ENCODE measurements at places on chromosomes 4 and X. TPM values are rescaled to one million over a fixed set of nuclear protein-coding genes. Genes with fewer than 3 reads are reported as not detected.

- no peak overlapping the region for H3K27ac ChIP-seq
- DNase-seq = no peak
Observed at GRCh38 chrX:94204524-94204923, 530.5 kb downstream of the FAM133A start.

TXK gene
- 36.2 TPM for total RNA-seq

PCYT1B gene
- 0.98 TPM for total RNA-seq

DACH2 gene
- not detected for total RNA-seq
